ENCODE measurements at places on chromosomes 16 and 17.

DNA sequence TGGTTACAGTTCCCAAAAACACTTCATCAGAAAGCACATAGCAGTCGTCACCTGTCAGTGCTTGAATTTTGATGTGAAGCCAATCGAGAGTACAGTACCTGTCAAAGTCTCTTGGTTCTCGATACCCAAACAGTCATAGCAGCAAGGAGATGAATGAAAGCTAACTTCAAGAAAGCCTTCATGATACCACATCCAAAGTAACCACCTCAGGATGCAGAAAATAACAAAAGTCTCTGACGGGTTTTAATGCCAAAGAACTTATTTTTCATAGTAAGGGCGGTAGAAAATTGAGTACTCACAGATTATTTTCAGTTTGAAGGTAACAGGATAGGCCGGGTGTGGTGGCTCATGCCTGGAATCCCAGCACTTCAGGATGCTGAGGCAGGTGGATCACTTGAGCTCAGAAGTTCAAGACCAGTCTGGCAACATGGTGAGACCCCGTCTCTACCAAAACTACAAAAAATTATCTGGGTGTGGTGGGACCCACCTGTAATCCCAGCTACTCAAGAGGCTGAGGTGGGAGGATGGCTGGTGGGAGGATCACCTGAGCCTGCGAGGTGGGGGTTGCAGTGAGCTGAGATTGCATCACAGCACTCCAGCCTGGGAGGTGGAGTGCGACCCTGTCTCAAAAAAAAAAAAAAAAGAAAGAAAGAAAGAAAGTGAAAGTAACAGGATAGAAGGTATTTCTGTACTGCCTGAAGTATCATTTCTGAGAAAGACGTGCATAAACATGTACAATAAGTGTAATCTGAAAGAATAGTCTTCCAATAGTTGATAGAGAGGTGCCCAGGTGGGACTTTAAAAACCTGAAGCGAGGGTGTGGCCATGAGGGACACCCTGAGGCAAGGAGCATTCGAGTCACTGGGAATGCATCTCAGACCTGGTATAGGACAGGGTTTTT, 15.4 kb downstream of the MFSD11 start:
- DNase-seq: no peak

DNA sequence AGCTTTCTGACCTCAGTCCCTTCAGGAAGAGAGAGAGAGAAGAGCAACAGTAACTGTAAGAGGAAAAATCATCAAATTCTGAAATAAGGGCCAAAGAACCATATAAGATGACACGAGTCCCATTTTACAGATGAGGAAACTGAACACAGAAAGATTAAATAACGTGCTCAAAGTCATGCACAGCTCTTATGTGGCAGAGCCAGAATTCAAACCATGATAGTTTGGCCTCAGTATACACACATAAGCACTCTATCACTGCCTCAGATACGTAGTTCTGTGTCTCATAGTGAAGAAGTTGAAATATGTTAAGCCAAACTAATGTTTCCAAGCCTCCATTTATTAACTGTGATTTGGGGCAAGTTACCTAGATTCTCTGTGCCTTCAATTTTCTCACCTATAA, 1.9 kb upstream of the ZNF19 start:
- no peak for DNase-seq

- no peak for DNase-seq
These were observed 24.9 kb downstream of the B9D1 start for GRCh38 chr17:19337712-19338023.

DNA sequence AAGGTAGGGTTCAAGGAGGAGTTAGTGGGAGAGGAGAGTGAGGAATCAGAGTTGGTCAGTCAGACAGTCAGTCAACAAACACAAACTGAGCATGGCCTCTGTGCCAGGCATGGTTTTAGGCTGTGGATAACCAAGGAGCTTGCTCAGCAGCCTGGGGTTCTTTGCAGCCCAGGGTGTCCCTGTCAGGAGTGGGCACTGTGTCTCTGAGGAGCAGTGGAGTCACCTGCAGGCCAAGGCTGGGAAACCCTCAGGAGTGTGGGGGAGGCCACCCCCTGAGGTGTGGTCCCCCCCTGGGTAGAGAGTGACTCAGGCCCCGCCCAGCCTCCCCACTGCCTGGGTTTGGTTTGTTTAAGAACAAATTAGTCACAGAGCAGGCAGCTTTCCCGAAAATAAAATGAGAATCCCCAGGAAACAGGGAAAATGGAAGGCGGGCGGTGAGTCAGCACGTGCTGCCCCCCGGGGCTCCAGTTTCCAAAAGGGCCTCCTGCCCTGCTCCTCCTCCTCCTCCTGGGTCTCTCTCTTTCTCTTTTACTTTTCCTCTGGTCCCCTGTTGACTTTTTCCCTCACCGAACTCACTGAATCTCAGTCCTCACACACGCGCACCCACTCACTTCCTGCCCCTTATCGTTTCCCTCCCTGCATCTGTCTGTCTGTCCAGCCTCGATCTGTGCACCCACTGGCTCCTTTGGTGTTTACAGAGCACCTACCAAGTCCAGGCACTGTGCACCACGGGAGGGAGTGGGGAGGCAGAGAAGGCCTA, 44.3 kb downstream of the SOCS3 start:
- DNase-seq: peak; percentile 98

DNA sequence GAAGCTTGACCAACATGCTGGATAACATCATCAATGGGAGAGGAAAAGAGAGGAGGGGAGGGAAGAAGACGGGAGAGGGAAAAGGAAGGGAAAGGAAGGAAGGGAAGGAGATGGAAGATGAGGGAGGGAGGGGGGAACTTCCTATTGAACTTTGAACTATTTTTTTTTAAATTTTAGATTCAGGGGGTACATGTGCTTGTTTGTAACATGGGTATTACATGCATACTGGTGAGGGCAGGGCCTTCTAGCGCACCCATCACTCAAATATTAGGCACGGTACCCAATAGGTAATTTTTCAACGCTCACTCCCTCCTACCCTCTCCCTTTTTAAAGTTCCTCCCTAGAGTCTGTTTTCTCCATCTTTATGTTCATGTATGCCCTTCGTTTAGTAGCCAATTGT, 383.2 kb upstream of the XYLT1 start:
- DNase-seq: no peak

GRCh38 chr17:67628580-67629013, 89.1 kb upstream of the NOL11 start:
- DNase-seq: no peak

- DNase-seq: no peak
These were observed 69.9 kb downstream of the TBC1D16 start for GRCh38 chr17:79965806-79966205.

DNA sequence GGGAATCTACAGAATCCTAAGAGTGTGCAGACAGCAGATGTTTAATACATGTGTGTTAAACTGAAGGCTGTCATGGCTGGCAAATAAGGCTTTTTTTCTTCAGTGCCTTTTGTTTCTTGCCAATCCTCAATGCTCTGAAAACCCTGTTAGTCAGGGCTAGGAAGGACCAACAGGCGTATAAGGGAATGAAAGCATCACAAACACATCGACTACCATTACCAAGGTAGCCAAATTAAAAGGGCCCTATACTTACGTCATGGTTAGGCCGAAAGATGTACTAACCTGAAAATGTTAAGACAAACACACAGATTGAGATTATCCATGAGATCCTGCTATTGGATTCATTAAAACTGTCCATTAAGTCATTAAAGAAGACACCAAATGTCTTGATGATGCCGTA, 13.1 kb downstream of the SLC16A6 start:
- no peak for DNase-seq

GRCh38 chr16:79217375-79218011, 383.0 kb downstream of the MAF start:
- no peak for DNase-seq

DNA sequence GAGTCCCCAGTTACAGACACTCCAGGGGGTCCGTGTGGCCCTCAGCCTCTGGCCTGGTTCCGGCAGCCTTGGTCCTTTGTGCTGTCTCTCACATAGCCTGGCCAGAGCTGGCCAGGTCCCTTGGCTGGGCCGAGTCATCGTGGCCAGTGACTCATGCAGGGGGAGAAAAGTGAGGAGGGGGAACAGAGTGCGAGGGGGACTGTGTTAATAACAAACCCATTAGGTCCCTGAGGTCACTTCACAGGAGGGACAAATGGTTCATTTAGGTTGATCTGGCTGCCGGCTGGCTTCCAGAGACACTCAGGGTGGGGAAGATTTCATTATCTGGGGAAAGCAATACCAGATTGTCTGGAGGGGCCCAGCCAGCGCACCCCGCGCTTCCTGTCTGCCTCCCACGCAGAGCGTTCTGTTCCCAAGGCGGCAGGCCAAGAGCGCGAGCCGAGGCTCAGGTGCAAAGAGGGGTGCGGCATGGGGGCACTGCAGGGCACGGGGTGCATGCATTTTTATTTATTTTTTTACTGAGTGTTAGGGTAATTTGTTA, 223.1 kb downstream of the SEC14L1 start:
- DNase-seq: no peak

GRCh38 chr16:89198417-89199240, 1.7 kb downstream of the SLC22A31 start:
- DNase-seq: no peak

DNA sequence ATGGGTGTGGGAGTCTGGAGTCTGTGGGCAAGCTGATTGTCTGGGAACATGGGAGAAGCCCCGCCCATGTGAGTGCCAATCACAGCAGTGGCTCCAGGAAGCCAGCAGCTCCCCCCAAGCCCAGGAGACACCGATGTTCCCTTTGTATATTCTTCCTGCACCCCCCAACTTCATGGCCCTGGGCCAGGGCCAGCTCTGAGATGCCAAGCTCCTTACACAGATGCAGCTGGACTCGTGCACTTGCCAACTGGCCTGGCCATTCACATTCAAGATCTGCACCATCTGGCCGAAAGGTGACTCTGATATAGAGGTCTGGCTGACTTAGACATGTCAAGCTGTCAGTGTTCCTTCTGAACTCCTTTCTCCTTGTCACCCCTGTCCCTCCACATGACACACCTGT, 50.5 kb downstream of the CACNG5 start:
- DNase-seq: no peak

GRCh38 chr17:4362141-4362540, 4.3 kb downstream of the UBE2G1 start:
- DNase-seq: no peak

DNA sequence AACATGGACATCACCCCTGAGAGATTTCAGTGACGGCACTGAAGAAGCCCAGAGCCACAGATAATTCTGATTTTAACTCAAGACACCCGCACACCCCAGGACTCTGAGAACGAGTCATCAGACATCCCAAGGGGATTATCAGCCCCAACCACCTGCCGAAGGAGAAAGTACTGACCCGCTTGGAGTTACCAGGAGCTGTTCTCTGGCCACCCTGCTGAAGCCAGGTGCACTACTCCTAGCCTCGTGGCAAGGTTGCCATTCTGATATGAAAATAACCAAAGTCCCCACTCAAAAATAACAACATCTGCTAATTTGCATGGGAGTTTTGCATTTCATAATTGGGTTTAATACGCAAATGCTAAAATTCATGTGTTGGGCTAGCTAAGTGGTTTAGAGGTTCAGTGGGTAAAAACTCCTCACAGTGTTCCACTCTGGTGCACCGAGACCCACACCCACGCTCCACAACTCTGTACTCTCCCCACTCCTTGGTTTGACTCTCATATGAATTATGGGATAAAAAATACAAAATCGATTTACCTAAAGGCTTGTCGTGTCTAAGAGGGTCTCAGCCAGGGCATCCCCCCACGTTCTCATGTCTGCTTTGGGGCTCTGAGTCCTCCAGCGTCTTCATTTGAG, 143.0 kb upstream of the NOL11 start:
- DNase-seq: no peak

- no peak for DNase-seq
These were observed 3.4 kb downstream of the SKA2 start for GRCh38 chr17:59151591-59151990.

DNA sequence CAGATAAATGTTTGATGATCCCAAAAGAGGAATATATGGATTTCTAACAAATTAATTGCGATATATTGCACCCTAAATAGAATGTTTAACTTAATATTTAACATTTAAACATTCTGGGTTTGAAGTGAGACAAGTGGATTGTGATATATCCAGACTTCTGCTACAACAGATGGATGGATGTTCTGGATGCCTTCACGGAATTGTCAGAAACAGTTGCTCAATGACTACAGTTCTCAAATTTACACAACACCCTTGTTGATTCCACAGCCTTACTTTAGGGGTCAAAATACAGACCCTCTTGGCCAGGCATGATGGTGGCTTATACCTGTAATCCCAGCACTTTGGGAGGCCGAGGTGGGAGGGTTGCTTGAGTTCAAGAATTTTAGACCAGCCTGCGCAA, 250.8 kb downstream of the RBFOX1 start:
- DNase-seq: no peak

GRCh38 chr17:36755586-36755985, 154.2 kb downstream of the MRM1 start:
- no peak for DNase-seq

GRCh38 chr16:57637965-57638364, 9.5 kb downstream of the ADGRG1 start:
- DNase-seq: no peak

DNA sequence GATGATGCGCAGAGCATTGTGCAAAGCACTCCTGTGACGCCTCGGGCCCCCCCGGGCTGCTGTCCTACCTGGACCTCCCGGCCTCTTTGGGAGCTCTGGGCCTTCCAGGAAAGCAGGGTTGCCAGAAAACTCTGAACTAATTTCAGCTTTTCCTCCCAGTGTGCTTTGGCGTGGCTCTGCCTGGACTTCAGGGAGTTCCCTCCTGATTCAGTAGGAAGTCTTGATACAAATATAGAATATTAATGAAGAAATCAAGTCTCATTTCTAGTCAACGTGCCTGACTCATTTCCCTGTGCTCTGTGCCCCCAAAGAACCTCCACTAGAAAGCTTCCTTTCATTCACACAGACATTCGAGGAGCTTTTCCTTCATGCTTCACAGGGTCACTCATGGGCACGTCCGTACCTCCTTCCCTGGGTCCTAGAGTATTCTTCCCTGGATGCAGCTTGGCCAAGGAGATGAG, 84.0 kb upstream of the NOL11 start:
- no peak for DNase-seq

GRCh38 chr17:58323366-58324055, 5.1 kb downstream of the TSPOAP1 start:
- no peak for DNase-seq

DNA sequence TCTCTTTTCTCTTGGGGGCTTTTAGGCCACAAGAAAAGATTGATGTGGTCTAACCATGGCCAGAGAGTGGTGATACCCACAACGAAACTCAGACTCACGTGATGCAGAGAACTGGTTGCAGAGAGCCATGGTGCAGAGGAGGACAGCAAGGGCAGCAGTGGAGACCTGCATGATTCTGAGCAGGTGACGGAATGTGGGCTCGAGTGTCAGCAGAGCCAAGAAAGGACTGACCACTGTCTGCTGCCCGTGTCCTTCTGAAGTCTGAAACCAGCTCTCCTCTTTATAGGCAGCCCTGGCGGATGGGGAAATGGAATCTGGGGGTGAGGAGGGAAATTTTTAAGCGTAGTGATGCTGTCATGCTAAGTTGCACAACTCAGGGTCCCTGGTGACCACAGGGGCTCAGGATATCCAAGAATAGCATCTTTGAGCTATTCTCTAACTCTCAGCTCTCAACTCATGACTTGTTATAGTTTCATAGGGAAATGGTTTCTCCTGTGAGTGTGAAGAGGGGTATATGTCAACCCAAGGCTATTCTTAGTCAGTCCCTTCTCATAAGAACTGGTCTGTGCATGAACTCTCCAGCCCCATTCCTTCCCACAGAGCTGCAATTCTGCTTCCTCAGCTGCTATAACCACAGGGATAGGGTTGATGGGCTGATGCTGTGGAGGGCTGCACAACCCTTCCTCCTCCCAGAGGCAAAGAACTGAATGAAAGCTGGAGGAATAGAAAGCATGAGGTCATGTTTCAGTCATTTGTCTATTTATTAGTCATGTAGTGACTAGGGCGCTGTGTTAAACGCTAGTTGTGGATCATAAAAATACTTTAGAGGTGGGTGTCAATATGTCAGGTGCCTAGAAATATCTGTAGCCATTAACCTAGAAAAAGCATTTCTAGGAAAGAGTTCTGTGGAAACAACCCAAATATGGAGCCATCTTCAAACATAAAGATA, at the start of gene CCL3:
Gene CCL3, minus strand, starts transcription at position 256 of the 949 bp plus-strand sequence. Its CDS starts 85 bp downstream, at position 171.
- no peak for DNase-seq
